ENCODE measurements at places on chromosomes 13 and 19.

DNA sequence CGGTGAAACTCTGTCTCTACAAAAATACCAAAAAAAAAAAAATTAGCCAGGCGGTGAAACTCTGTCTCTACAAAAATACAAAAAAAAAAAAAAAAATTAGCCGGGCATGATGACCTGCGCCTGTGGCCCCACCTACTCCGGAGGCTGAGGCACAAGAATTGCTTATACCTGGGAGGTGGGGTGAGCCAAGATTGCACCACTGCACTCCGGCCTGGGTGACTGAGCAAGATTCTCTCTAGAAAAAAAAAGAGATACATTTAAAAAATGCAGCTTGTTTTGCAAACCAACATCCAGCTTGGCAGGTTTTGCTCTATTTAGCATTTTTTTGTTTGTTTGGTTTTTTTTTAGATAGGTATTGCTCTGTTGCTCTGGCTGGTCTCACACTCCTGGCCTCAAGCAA, 6.7 kb upstream of the PGPEP1 start:
- DNase-seq, result no peak

- no peak for DNase-seq
These were observed 35.2 kb downstream of the STK24 start for GRCh38 chr13:98541701-98542203.

DNA sequence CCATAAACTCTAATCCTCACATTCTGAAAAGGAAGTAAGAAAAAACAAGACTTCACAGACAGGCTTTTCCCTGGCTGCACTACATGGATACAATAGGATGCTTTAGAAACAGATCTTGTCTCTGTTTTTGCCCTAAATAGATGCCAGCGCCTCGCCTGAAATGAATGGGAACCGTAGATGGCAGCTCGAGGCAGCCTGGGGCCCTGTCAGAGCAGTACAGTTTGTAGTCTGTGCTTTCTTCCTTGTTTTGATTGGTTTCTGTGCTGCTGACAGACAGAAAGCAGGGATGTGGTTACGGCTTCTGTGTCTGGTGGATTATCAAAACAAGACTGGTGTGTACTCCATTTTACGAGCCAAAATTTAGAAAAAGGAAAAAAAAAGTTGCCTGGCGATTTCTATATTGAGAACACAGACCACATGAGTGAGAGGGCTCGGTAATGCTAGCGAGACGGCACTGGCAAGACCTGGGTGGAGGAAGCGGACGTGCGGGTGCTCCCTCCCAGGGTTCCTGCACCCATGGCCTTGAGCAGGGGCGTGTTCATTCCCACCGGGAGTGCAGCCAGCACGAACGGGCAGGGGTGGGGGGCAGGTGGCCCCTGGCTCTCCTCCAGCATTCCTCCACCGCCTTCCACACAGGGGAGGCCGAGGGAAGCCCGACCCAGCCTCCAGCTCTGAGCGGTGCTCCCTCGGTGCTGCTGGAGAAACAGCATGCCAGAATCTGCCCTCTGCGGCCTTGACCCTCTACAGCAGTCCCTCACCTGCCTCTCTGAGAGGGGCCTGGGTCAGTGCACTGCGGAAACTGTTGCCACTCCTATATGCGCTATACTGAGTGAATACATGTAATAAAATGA, 37.6 kb upstream of the C1QTNF9 start:
- no peak for DNase-seq

DNA sequence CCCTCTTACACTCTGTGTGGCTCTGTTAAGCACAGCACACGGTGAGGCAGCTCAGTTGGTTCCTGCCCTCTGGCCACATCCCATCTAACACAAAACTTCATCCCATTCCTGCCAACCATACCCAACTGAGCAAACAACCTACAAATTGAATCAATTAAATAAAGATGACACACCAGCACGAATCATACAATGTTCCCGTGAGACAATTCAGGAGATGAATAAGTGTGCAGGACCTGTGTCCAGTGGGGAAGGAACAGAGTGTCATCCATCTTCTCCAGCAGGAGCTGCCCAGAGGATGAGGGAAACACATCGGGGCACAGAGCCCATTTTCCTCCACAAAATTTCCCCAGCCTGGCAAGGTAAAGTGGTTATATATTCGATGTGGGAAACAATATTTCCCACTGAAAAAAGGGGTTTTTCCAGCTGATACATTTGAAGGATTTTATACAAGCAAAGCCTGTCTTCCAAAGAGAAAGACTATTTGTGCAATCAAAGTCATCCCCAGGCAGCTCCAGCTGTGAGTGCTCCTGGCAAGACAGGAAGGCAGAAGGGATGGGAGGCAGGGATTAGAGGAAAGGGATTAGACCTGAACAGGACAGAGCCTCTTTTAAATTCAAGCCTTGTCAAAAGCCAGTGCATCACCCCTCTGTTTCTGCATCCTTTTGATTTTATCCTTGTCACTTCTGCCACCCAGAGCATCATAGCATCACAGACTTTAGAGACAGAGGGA, 240.2 kb downstream of the LHFPL6 start:
- DNase-seq, result no peak

DNA sequence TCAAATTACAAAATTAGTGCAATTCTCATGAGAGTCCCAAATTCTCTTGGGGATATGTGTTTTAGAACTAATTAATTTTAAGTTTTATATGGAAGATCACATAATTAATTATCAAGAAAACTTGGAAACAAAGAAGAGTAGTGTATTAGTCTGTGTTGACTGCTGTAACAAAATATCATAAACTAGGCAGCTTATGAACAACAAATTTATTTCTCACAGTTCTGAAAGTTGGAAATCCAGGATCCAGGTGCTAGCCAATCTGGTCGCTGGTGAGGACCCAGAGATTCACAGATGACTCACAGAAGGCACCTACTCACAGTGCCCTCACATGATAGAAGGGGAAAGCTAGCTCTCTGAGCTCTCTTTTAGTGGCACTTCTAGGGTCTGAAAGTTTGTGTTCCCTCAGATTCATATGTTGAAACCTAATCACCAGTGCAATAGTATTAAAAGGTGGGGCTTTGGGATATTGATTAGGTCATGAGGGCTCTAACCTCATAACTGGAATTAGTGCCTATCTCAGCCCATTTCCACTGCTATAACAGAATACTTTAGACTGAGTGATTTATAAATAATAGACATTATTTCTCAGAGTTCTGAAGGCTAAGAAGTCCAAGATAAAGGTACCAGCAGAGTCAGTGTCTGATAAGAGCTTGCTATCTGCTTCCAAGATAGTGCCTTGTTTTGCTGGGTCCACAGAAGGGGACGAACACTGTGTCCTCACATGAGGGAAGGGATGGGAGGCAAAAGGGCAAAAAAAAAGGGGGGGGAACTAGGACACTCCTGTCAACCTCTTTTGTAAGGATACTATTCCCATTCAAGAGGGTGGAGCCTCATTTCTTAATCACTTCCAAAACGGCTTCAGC, 1.5 kb upstream of the ARGLU1 start:
- DNase-seq, result no peak

DNA sequence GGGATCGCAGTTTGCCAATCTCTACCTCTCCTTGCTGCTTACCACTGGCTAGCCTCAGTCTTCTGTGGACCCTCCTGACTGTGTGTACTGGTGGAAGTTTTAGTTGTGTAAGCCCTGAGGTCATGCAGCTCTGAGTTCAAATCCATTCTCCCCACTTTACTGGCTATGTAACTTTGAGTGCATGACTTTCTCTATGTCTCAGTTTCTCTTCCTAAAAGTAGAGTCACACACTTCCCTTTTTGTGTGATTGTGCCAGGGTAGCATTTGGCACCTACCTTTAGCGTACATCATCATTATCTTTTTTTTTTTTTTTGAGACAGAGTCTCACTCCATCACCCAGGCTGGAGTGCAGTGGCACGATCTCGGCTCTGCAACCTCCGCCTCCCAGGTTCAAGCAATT, 70.3 kb downstream of the MAP4K1 start:
- DNase-seq, result no peak

DNA sequence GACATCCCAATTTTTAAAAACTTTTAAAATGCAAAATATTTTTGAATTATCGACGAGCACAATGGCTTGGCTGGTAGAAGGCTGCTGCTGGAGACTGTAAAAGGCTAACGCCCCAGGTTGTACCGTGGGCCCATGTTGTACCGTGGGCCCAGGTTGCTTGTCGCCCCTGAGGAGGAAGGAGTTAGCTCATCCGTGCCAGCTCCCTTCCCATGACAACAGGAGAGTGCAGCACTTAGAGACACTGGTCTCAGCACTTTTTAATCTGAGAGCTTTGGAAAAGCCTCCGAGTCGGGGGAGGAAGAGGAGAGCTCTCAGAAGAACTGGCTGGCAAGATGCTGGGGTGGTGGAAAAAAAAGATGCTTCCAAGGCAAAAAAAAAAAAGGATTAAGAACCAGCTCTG, 50.3 kb upstream of the CACNA1A start:
- DNase-seq, result no peak

- DNase-seq, result no peak
These were observed 201.4 kb downstream of the FOXO1 start for GRCh38 chr13:40465015-40465390.

DNA sequence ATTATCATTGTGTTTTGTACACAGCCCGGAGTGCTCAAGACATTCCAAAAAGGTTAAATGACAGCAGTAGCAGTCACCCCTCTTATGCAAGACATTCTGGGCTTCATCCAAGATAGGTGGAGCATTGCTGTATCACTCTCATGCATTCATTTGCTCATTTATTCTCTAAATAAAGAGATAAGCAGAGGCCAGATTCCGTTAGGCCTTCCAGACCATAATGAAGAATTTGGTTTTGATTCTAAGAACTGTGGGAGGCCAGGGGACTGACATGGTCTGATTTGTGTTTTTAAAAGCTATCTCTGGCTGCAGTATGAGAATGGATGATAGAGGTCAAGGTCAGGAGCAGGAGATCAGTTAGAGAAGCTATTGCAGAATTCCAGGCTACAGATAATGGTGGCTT, 145.8 kb downstream of the KCNRG start:
- DNase-seq, result no peak

- no peak for DNase-seq
These were observed 1581.3 kb downstream of the EFNB2 start for GRCh38 chr13:104954210-104954609.

DNA sequence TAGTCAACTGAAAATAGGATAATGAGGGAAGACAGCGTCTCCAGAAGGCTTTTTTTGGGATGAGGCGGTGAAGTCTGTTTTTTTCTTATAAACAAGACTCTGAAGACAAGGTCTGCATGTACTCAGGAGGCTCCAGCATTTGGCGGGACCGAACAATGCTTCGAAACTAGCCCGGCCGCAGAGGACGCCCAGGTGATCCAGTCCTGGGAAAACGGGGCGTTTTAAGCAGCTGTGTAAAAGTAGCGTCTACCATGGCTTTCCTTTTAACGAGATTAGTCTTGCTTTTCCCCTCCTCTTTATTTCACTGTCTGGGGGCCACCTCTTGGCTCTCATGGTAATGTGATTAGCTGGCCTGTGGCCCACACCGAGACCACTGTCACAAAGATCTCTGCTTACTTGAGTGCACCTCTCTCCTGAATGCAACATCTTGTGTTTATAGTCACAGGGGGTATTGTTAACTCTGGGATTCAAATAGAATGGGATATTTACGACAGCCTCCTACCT, 29.4 kb upstream of the GTF3A start:
- no peak for DNase-seq

- DNase-seq, result no peak
These were observed 10.3 kb upstream of the ZNF83 start for GRCh38 chr19:52648336-52649016.

DNA sequence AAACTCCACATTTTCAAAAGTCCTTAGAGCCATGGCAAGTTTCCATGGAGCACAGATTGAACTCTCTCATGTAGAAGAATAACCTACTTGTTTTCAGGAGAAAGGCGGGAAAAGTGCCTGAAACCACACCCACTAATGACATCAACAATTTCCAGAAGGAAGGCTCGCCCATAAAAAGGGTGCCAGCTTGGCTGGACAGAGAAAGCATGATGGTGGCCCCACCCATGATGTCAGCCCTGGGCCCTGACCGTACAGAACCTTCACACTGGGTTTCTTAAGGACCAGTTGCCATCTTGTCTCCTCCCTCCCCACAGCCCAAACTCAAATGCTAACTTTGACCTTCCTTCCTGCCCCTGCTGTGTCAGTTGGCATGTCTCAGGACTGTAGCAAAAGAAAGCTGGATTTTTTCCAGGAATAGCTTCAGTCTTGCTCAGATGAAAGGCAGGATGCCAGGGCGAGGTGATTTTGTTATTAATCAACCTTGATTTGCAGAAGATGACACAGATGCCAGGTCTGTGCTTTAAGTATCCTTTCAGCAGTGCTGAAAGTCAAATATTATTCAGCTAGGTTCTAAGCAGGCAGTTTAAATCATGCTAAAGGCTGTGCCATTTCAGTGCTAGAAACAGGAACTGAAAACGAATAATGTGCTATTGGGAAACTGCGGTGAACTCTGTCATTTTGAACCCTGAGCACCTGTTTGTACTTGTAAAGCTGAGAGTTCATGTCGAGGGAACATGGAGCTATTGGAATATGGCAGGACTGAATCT, 89.5 kb upstream of the RFC3 start:
- no peak for DNase-seq

- DNase-seq, result no peak
These were observed 1.4 kb downstream of the FFAR1 start for GRCh38 chr19:35348911-35349611.

- DNase-seq, result no peak
These were observed at the start of gene DIRAS1 for GRCh38 chr19:2720777-2721569. Gene DIRAS1, minus strand, starts transcription at chr19:2721372. Its CDS starts 3,566 bp downstream, at chr19:2717806.

- DNase-seq, result no peak
These were observed 21.7 kb downstream of the ZNF613 start for GRCh38 chr19:51948975-51949374.

DNA sequence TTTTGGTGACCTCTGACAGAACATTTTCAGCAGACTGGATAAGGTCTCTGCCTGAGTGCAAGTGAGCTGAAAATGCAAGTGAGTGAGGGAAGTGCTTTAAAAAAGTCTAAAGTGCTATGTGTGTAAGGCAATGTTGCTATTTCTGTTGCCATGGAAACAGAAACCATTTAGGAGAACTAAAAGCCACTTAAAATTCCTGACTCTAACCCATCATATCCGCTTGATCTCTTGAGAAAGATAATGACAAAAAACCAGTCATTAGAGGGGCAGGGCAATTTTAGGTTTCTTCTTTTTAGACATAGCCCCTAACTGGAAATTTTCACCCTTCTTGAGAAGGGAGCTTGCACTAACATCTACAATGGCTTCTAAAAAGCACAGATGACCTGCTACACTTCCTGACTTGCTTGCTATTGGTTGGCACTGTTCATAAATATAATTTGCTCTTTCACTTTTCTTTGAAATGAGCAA, at the start of gene CYSLTR2:
Gene CYSLTR2, plus strand, starts transcription at position 458 of the 468 bp plus-strand sequence. CDS start 52,889 bp downstream, outside the sequence.
- no peak for DNase-seq

- no peak for DNase-seq
These were observed 1.8 kb upstream of the ZNF83 start for GRCh38 chr19:52639996-52640395.

- no peak for DNase-seq
These were observed 9.0 kb downstream of the MIER2 start for GRCh38 chr19:335486-336066.
